Activated naive CD4-positive, alpha-beta T cell (primary cell): ENCODE measurements at places on chromosomes 11 and 22.

GRCh38 chr11:65882120-65883057 lies 2.8 kb downstream of the CTSW start:
- no peak for DNase-seq

DNA sequence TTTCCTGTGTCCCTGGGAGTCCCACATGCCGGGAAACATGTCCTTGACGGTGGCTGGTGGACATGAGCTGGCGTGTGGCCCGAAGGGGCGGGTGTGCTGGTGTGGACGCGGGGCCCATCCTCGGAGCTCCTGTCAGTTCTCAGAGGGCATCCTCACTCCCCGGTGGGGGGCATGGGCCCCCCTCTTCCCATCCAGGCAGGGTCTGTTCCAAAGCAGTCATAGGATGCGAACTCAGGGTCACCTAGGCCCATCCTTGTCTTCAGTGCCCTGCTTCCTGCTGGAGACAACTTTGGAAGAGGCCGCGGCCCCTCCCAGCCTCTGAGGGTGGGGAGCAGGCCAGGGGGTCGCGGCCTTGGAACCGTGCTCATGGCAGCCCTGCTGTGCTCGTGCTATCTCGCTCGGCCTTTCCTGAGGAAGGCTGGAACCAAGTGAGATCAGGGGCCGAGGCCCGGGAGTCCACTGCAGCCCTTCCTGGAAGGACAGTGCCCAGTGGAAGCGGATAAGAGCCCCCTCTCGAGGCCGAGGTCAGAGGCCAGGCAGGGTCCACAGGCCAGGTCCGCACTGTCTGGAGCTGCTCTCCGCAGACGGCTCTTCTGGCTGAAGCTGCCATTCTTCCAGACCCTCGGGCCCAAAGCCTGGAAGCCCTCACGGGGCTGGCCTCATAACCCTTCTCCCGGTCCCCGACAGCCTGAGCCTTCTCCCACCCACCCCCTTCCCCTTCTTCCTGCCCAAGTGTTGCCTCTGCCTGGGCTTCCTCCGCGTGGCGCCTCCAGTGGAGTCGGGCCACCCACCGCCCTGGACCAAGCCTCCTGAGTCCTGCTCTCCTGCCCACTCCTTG lies 8.7 kb downstream of the GRK2 start:
- DNase-seq, result no peak

DNA sequence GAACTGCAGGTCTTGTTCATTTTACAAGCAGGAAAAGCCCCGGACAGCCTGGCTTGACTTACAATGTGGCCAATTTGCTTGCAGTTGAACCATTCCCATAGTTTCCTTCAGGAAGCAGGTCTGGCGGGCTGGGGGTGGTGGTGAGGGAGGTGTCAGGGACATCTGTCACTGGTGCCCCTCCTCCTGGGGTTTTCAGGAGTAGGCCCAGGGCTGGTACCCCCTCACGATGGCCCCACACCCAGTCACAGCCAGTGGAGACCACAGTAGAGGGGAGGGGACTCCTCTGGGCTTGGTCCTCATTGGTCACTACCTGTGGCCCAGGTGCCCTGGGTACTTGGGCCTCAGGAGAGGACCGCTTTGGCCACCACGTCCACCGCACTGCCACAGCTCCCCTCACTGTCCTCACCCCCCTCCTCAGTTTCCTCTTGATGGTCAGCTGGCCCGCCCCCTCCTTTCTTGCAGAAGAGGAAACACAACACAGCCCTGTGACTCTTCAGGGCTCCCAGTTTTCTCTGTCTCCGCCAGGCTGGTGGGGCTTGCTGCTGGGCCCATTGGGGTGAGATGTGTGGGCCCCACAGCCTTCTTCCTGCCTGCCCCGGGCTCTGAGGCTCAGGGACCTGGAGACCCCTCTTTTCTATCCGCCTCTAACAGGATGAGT lies 39.8 kb upstream of the SHISAL1 start:
- no peak for DNase-seq

GRCh38 chr11:7906481-7906880 lies 24.6 kb downstream of the OR10A6 start:
- no peak for DNase-seq

DNA sequence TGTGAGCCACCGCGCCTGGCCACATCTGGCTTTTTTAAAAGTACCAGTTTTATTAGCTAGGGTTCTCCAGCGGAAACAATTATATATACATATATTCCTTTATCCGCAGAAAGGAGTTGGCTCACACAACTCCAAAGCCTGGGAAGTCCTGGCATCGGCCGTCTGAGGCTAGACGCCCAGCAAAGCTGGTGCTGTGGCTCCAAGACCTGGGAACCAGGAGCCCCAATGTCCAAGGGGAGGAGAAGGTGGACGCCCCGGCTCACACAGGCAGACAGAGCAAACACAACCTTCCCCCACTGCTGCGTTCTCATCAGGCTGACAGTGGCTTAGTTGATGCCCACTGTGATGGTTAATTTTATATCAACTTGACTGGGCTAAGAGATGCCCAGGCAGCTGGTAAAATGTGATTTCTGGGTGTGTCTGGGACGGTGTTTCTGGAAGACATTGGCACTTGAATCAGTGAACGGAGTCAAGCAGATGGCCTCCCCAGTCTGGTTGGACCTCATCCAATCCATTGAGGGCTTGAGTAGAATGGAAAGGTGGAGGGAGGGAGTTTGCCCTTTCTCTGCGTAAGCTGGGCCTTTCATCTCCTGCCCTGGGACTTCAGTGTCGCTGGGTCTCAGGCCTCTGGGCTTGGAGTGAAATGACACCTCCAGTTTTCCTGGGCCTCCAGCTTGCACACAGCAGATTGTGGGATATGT lies 904.4 kb downstream of the BRD1 start:
- DNase-seq, result no peak

DNA sequence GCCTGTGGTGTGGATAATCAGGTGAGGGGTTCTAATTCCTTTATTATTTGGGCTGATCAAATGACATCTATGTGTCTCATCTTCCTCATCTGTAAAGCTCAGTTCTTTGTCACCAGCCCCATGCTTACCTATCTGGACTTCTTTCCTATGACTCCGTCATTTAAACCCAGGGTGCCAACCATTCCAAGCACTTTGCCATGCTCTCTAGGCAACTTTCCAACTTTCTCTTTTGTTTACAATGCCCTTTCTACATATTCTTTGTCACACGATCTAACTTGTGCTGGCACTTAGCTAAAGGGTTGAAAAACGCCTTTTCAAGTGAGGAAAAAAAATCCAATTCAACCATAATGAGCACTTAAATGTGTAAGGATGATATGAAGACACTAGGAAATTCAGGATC lies 27.9 kb downstream of the EXPH5 start:
- no peak for DNase-seq

DNA sequence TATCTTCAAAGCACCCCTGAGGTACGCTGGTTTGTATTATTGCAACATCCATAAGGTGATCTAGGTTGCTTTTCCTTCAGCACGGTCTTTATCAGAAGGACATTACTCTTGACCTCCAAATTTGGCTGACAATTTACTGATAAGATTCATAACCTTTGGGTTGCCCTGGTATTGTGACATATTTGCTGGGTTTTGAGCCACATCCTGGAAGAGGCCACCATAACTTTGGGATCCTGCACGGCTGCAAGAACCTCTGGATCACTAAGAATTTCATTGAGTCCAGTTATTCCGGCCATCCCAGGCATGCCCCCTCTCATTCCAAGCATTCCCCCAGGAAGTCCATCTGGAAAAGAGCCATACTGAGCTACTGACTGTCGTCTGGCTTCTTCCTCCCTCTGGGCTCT lies 6.5 kb upstream of the PLET1 start:
- no peak for DNase-seq

- no peak for DNase-seq
Measured at GRCh38 chr22:44658311-44658953, 43.6 kb upstream of the PRR5 start.

DNA sequence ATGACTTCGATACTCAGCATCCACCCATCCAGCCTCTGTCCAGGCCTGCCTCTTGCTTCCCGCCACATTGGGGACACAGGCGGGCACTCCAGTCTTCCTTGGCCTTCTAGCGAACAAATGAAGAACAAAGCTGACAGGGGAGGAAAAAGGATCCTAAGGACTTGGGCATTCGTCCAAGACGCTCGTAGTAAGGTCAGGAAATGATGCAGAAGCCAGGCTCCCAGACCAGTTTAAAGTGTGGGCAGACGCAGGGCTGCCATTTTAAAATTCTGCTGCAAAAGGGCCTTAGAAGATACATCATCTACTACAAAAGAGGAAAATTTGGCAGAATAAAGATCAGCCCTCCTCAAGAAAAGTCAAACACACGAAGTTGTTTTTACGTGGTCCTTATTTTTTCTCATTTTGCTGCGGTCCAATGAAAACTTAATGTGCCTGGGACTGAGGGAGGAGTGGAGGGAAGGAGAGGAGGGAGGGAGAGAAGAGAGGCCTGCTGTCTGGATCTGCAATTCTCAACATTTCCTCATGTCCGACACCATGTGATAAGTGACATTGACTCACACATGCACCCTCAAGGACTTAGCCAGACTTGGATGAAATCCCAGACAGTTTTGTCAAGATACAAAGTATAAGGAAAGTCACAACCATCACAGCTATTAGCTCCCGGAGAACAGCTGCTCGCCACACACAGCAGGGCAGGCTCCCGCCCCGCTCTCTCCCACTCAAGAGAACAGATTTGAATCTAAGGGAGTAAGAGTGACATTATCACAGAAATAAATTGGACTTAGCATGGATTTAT lies 5.7 kb downstream of the DNAL4 start:
- DNase-seq, result no peak

- no peak for DNase-seq
Measured at GRCh38 chr11:37525336-37525735, 927.3 kb upstream of the RAG2 start.

DNA sequence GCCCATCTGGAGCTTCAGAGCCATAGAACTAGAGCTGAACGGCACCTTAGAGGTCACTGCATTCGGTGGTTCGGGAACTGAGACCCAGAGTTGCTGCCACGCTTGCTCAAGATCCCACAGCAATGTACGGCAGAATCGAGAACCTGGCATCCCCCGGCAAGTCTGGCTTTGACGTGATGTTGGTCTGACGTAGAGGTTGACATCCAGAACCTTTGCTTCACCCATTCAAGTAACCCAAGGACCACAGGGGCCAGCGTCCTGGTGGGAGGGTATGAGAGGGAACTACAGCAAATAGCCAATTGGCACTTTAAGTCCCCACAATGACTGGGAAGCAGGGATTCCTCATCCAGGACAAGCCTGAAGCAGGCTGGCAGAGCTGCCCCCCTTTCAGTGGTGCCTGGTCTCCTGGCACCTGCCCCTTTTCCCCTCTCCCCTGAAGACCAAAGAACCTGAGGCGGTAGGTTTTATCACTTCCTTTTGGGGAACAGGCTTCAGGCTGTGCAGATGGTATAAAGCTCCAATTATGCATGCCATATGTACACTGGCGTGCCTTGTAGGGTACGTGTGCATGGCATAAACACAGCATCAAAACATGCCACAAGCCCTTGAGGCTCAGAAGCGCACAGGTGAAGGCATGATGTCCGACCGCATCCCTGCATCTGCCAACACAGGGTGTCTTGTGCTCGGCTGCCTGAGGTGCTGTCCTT lies 15.3 kb upstream of the TEF start:
- no peak for DNase-seq

DNA sequence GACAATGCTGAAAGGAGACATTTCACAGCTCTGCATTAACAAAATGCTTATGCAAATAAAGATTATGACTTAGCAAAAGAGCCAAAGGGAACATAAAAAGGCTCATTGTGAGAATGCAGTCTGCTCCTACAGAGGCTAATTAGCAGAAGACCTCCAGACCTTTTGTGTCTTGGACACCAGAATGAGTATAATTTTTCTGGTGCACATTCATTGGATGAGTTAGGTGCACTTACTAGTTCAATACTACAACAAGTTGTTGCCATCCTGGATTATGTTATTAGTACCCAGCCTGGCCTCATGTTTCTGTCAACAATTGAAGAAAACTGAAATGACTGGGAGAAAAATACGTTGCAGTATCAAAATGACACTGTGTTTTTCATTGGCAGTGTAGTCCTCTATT lies 613.2 kb upstream of the CHORDC1 start:
- DNase-seq, result no peak

GRCh38 chr11:44003736-44004451 lies 43.9 kb upstream of the ACCSL start:
- DNase-seq, result no peak

DNA sequence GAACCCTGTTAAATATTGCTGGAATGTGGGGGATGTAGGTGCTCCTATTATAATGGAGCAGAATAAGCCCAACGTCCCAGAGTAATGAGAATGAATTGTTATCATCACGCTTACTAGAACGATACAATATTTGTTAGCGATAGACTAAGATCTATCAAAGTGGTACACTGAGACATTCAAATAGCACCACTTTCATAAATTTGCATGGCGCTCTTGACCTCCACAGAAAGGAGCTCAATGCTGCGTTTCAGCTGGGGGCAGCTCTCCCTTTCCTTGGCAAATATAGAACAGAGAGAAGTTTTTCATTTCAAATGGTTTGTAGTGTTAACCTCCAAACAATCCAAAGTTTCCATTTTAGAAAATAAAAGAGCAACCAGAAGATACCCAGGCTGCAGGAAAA lies 38.2 kb upstream of the BLID start:
- no peak for DNase-seq

GRCh38 chr11:71125150-71125549 lies 127.2 kb downstream of the SHANK2 start:
- no peak for DNase-seq

- no peak for DNase-seq
Measured at GRCh38 chr11:131838016-131838415, 467.6 kb downstream of the NTM start.

GRCh38 chr11:114774599-114775361 lies 96.5 kb downstream of the NXPE2 start:
- DNase-seq, result no peak

- DNase-seq, result no peak
Measured at GRCh38 chr11:107876141-107876540, 17.6 kb upstream of the SLC35F2 start.

DNA sequence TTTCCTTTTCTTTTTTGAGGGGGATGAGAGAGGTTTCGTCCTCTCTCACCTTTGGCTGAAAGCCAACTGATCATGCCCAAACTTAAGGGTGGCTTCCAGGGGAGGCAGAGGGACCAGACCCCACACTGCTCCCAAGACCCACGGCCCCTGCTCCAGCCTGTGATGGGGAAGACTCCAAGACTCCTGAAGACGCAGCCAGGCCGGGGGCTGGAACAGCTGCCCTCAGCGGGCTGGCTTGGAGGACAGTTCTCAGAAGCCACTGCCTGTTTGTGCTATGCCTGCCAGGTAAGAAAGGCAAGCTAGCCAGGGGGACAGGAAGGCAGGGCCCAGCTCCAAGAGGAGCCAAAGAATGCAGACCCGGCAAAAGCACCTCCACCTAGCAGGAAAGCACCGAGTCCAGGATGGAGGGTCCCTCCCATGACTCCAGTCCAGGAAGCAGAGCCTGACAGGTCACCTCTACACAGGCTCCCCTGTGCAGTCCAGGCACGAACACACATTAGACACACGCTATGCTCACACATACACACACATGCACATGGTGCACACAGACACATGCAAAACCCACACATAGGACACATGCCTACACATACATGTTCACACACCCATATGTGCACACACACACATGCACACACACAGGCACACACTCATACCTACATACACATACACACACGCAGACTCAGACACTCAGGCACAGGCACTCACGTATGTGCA lies 31.3 kb downstream of the GNB1L start:
- DNase-seq, result no peak

GRCh38 chr11:17603056-17603825 lies 56.2 kb downstream of the OTOG start:
- no peak for DNase-seq
